ENCODE measurements at places on chromosomes 2 and 18. TPM values are rescaled to one million over a fixed set of nuclear protein-coding genes. Genes with fewer than 3 reads are reported as not detected.

Gene EVX2
- not detected for total RNA-seq

Gene RIT2
- total RNA-seq = not detected

Gene TNFRSF11A
- 17.1 TPM for total RNA-seq

Gene PCARE
- 0.06 TPM for total RNA-seq

Gene SERTAD2
- total RNA-seq = 19.7 TPM

Gene KCNK3
- 1.9 TPM for total RNA-seq

Gene TMEM185B
- 20.4 TPM for total RNA-seq

Gene ASB18
- not detected for total RNA-seq

Gene PLCL1
- total RNA-seq = 3.6 TPM

Gene MTIF2
- total RNA-seq = 19.5 TPM

Gene SFXN5
- total RNA-seq = 11.7 TPM

Gene CPO
- 0.84 TPM for total RNA-seq

Gene ITGB6
- total RNA-seq = not detected

Gene RAB6C
- not detected for total RNA-seq

Gene ABCG8
- not detected for total RNA-seq

Gene ZNF892
- total RNA-seq = 3.6 TPM

Gene CYP27C1
- 1.1 TPM for total RNA-seq

Measured in mesenteric fat pad (tissue), 1 donor.